ENCODE measurements at places on chromosomes 7 and 10.

DNA sequence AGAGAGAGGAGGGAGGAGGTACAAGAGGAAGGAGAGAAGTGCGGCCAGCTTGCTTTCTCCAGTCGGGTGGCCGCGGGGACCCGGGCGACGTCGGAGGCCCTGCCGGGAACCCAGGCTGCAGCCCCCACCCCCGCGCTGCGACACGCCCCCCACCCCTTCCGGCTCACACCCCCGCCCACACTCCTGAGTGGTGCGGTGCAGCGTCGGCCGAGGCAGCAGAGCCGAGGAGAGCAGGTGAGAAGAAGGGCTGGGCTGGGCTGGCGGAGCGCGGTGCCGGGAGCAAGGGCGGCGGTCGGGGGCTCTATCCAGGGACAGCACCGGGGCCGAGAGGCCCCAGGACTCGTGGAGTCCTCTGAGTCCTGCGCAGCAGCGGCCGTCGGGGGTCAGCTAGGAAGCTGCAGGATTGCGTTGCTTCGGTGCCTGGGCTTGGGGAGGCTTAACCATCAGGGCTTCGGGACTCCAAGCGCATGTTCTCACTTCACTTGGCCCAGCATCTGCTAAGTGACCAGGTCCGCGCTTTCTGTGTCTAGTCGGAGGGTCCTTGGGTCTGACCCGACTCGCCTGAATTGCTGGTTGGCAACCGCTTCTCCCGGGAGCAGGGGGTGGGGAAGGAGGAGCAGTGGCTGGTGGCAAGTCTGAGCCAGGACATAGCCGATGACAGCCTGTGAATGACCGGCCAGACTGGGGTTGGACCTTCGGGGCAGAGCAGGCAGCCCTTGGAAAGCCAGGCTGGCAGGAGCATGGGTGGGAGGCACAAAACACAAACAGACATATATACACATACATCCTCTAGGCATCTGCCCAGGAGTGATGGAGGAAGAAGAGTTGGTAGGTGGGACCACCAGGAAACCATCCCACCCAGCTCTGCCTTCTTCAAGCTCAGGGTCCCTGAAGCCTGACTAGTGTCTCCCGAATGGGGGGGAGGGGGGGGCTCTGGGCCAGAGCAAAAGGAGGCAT lies 683 bp downstream of the CHAT start:
- DNase-seq, result no peak

- no peak for DNase-seq
Observed at GRCh38 chr10:110357252-110357780, 52.6 kb upstream of the SMNDC1 start.

- DNase-seq, result no peak
Observed at GRCh38 chr10:43417950-43418768, 9.2 kb upstream of the HNRNPF start.

- no peak for DNase-seq
Observed at GRCh38 chr7:78620920-78621319, 822.3 kb downstream of the PHTF2 start.

DNA sequence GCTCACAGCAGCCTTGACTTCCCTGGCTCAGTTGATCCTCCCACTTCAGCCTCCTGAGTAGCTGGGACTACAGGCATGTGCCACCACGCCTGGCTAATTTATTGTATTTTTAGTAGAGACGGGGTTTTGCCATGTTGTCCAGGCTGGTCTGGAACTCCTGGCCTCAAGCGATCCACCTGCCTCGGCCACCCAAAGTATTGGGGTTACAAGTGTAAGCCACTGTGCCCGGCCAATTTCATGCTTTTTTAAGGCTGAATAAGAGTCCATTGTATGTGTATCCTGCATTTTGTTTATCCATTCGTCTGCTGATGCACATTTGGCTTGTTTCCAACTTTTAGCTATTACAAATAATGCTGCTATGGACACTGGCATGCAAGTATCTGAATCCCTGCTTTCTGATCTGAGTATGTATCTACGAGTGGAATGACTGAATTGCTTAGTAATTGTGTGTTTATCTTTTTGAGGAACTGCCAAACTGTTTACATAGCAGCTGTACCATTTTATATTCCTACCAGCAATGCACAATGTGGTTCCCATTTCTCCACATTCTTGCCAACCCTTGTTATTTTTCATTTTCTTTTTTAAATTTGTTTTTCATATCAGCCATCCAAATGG lies 37.3 kb upstream of the TPST1 start:
- DNase-seq, result no peak

GRCh38 chr10:95579292-95579691 lies 18.1 kb upstream of the SORBS1 start:
- DNase-seq, result no peak

DNA sequence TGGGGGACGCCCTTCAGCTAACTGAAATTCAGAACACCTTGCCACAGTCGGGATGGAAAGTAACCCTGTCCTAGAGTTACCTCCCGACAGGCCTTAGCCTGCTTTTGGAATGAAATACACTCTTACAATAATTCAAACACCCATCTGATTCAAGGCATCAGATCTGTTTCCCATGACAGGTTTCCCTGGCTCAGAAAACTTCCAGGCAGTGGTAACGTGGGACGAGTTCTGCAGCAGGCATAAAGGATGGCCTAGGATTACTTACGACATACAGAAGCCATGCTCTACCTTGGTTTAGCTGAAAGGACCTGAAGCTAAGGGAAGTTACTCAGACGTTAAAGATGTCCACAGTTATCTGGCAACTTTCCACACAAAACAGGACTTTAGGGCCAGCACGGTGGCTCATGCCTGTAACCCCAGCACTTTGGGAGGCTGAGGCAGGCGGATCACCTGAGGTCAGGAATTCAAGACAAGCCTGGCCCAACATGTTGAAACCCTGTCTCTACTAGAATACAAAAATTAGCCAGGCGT lies 5.0 kb downstream of the PAXIP1 start:
- no peak for DNase-seq

DNA sequence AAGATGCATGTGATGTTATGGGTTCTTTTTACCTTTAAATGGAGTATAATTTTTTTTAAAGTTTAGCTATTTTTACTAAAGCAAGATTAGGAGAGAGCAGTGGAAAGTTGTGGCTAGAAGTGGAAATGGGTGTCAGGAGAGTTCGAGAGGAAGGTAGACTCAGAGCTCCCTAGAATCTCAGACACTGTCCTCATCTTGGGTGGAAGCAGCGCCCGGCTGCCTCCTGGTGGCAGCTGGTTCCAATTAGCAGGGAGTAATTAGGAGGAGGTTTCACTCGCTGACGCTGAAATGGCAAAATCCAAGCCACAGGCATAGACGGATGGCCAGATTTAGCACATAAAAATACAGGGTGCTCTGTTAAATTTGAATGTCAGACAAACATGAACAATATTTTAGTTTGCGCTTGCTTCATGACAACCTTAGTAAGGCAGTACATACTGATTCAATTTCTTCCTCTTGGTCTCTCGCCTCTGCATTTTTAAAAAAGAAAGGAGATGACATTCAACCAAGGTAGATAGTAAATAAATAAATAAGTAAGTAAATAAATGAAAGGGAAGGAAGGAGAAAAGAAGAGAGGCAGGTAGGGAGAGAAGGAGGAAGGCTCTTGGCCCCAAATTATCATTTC lies 58.5 kb downstream of the LGI1 start:
- peak; percentile 70 for DNase-seq

DNA sequence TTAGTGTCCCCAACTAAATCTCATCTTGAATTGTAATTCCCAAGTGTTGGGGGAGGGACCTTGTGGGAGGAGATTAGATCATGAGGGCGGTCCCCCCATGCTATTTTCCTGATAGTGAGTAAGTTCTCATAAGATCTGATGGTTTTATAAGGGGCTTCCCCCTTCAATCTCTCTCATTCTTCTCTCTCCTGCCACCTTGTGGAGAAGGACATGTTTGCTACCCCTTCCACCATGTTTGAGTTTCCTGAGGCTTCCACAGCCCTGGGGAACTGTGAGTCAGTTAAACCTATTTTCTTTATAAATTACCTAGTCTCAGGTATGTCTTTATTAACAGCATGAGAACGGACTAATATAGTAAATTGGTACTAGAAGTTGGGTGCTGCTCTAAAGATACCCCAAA lies 365.6 kb downstream of the ANKRD7 start:
- no peak for DNase-seq

DNA sequence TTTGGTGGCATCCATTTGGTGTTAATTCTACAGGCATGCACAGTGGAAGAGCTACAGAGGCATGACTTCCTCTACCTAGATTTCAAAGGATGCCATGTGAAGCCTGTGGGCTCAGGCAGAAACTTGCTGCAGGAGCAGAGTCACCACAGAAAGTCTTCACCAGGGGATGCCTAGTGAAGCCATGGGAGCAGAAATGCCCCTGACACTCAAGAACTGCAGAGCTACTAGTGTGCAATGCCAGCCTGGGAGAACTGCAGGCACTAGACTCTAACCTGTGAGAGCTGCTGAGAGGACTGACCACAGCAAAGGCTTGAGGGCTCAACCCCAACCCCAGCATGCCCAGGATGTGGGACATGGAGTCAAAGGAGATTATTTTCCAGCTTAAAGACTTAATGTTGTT lies 3.9 kb downstream of the OR9A2 start:
- no peak for DNase-seq

DNA sequence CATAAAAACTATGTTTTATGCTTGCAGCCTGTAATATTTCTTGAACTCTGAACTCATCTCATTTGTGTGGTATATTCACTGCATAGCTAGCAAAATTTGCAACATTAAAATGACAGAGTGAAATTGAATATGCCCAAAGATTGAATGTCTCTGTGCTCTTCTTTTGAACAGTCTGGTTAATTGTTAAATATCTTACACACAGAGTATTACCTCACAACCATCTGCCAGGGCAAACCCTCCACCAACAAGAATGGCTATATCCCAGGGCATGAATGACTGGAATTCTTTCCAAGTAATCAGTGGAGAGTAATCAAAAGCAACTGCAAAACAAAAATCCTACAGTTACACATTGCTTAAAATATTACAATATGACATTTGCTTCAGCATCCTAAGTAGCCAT lies 76.9 kb downstream of the SLC13A1 start:
- DNase-seq, result no peak

DNA sequence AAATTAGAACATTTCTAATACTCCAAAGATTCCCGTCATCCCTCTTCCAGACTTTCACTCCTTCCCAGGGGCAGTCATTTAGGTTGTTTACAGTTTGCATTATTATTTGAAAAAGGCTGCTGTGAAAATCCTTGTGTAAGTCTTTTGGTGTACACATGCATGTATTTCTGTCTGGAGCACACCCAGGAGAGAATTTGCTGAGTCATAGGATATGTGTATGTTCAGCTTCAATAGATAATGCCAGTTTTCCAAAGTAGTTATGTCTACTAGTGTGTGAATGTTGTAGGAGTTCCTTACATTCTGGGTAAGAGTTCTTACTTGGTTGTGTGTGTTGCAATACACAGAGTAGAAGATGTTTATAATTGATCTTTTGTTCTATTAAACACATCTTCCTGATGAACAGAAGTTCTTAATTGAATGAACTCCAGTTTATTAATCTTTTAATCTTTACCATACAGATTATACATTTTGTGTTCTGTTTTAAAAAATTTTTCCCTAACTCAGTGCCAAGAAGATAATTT lies 25.3 kb downstream of the CROT start:
- DNase-seq, result no peak

DNA sequence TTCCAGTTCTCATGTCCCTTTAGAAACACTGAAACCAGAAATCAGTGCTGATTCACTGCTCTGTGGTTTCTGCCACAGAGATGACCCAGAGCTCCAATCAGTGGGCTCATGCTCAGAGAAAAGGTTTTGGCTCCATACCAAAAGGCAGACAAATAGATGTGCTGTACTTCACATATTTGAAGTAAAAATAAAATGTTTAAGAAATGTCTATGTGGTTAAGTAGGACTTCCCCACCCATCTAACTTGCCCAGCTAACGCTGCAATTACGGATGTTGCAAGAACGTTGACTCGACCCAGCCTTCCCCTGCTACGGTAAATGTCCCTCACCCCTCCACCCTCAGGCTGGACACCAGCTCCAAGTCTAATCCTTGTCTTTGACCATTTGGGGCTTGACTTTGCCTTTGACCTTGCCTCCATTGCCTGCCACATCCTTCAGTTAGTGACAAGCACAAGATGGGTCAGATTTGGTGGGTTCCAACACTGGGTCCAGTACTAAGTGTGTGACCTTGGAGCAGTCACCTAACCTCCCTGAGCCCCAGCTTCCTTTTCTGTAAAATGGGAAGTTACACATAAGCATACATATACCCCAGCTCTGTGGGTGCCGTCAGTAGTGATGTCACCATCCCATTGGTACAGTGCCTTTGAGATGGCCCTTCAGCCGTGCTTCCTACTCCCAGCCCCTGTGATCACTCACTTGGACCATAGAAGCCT lies 95.8 kb downstream of the CHST15 start:
- DNase-seq, result no peak
